ENCODE measurements at places on chromosomes 5 and 9.

DNA sequence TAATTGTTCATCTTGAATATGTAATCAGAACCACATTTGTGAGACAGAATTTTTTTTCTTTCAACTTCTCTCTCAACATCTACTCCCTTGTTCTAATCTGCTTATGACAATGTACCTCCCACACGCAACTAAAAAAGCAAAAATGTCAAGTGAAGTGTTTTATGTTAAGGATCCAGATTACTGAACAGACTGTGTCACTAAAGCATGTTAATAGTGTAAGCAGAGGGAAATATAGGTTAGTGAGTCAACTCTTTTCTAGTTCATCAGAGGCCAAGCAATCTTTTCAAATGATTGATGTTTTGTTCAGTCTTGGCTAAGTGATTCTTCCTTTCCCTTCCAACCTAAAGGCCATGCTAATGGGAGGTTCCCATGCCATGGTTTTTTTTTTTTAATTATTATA lies 34.7 kb upstream of the IDNK start:
- DNase-seq, result no peak

DNA sequence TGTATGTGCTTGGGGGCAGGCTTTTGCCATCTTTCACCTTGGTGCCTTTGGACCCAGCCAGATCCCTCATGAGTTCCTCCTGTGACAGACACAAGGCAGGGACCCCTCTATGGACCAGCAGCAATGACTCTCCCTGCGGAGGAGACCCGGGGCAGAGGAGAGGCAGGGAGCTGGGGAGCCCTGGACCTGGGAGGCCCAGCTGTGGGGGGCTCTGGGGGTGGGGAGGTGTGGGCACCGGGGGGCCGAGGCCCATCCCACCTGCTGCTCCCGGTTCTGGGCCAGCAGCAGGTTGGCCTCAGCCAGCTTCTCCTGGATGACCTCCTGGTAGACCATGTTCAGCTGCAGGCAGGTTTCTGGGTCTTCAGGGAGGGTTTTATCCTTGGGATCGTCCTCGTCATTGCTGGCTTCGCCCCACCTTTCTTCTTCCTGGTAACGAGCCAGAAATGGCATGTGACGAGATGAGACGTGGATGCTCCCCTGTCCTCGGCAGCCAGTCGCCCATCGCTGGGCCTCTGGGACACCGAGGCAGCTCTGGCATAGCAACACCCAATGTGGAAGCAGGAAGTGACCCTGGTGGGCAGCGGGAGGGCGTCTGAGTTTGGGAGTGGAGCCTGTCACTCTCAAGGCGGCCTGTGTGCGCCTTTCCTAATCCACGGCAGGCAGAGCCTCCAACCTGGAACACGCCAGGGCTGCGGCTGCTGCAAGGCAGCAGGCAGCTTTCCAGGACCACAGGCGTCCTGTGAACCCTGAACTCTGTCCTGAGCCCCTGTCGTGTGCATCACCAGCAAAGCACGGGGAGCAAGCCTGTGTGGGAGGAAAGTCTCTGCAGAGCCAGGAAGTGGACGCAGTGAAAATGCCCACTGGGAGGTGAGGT lies 4.4 kb downstream of the SNAPC4 start:
- DNase-seq, result no peak

DNA sequence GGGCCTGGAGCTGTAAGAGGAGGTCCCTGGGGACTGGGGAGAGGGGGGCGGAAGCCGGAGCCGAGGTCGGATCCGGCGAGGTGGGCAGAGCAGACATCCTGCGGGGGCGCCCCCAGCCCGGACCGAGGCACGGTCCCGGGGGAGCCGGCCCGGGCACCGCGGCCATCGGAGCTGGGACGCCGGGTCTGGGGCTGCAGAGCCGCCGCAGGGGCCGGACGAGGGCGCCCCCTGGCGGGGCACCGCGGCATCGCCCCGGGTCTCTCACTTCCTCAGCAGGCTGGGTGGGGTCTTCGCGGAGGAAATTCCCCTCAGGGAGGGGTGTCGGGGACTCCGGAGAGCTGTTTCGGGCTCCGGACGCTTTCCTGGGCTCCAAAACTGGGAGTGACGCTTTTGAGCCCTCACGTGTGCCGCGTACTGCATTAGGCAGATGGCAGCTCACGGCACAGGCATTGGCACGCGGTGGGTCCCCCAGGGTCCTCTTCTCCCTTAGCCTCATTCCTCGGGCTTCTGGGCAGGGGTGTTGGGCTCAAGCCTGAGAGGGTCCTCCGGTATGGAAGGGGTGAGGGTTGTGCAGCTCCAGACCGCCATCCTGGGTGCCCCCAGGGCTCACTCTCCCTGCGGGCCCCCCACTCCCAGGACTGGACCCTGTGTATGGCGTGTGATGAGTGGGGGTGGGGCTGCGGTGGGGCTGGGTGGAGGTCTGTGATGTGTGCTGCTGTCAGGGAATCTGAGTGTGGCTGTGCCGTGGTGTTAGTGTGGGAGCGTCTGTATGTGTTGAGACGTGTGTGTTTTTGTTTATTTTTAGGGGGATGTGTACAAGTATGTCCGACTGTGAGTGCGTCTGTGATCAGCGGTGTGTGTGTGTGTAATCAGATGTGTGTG lies 29.6 kb downstream of the LHX2 start:
- DNase-seq, result no peak

DNA sequence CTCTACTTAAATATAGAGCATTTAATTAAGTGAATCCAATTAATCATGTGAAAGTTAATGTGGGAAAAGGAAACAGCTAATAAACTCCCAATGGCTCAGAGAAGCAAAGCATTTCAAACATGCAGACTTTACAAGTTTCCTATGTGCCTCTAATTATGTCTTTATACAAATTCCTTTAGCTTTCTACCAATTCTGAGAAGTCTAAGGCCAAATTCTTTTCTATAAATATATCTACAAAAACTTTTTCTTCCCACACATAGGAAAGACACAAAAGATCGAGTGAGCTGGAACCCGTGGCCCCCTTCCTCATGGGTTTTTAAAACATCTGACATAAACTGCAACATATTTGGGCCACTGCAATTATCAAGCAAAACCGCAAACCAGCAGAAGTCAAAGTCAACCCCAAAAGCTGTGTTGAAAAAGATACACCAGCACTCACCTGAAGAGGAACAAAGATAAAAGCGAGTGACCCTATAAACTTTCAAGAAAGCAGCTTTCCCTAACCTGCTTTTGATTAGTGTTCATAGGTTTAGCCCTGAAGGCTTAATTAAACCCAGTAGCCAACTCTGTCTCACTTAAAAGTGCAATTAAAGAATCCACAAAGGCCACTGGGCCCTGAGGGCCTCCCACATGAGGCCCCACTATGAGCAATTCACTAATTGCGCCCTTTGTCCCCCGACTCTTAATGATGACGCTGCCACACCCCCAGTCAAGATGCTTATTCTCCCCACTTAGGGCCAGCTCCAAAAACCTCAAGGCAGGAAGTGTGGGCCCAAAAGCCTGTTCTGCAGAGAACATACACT lies 12.1 kb downstream of the SEMA5A start:
- DNase-seq, result no peak

DNA sequence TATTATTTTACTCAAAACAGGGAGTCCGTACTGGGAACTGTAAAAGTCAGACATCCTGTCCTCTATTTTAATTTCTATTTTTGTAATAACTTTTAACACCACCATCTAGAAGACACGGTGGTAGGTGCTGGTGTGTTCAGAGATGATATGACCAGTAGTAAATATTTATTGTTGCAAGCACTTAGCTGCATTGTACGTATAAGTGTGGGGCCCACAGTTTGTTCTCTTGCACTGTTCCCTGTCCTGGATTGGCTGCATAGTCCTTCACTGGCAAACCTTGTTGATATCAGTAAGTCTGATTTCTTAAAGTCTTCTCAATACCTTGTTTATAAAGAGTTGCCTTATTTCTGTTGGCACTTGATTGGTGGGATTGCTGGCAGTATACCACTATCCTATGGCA lies 24.6 kb upstream of the IL9 start:
- no peak for DNase-seq

DNA sequence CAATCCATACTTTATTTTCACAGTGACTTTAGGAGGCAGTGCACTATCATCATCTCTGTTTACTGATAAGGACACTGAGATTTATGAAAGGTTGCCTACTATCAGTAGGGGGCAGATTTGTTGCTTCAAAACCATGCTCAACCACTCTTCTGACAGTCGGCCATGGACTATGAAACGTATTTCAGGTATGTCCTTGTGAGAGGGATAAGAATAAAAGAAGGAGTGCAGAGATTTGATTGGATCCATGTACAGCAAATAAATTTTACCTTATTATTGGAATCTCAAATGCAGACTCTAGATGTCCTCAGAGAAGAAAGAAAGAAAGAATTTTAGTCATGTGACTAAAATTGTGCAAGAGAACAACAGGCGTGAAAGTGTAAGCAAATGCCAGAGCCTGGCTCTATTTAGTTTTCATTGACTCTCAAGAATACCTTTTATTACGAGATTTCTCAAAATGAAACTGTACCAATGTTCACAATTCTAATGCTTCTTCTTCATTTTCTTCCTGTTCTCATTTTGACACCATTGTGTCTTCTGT lies 296.6 kb upstream of the RASA1 start:
- no peak for DNase-seq

DNA sequence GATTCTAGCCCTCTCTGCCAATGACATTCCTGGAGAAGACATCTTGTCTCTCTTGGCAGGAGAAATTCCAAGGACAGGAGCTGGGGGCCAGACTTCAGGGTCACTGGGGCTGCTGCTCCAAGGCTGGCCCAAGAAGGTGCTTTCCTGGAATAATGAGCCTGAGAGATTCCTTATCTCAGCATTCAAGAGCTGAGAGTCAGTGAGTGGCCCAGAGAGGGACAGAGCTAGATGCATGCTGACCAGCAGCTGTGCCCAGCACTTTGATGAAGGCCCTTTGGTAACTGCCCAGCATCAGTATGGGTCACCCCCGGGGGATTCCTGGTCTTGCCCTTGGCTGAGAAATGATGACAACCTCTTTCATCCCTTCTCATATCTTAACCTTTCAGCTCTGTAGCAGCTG lies 47.7 kb upstream of the CTNNA1 start:
- no peak for DNase-seq

DNA sequence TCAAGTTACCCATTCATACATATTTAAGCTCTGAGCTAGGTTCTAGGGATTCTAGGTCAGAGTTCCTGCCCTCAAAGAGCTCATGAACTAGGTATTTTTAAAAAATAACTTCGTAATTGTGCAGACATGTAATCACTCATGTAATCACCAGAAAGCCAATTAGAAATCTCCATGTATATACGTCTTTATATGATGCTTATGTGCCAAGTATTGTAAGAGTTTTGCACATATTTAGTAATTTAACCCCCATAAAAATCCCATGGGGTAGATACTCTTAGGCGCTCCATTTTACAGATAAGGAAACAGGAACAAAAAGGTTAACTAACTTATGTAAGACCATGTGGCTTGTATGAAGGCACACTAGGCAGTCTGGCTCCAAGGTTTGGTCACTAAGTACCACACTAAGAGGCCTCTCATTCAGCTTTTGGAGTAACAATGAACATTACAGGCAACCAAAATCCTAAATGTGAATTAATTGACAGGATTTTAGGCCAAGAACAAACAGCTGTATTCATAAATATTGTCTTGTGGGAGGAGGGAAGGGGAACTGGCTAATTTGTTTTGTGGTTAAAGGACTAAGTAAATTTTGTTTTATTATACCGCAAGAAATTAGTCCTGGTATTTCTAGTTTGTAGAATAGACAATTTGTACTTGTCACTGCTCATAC lies 1.7 kb upstream of the OTULINL start:
- no peak for DNase-seq
